ENCODE measurements at places on chromosomes 13 and 19. TPM values are rescaled to one million over a fixed set of nuclear protein-coding genes. Genes with fewer than 3 reads are reported as not detected.
A peak's percentile ranks its signal among the peaks of the same experiment; 100 is the strongest.

DNA sequence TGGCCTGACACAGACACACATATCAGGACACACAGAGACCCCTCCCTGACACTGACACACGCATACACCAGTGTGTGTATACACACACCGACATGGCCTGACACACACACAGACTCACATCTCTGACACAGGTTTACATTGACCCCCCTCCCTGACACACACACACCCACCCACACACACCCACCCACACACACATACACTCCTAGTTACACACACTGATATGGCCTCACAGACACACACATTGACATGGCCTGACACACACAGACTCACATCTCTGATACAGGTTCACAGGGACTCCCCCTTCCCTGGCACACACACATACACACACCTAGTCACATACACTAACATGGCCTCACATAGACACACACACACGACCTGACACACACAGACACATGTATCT is 4.4 kb upstream of the NFIX start:
- no peak for DNase-seq

OR4F17 gene
- 4.0 TPM for total RNA-seq

SIGLEC5 gene
- not detected for total RNA-seq

C1QTNF9 gene
- not detected for total RNA-seq

GRCh38 chr13:45886466-45886865 is 34.9 kb upstream of the SIAH3 start:
- DNase-seq, result no peak

CYP2F1 gene
- not detected for total RNA-seq

- DNase-seq, result no peak
These were observed 13.8 kb upstream of the ZNF724 start for GRCh38 chr19:23263870-23264590.

- DNase-seq, result no peak
These were observed 8.8 kb upstream of the CPB2 start for GRCh38 chr13:46113596-46113995.

- DNase-seq, result no peak
These were observed 68.9 kb upstream of the GPR183 start for GRCh38 chr13:99376132-99376531.

TMEM238 gene
- total RNA-seq, result 49.4 TPM

ZNF709 gene
- 1.6 TPM for total RNA-seq

GRCh38 chr19:49749771-49750170 is 13.3 kb downstream of the TSKS start:
- DNase-seq, result no peak

- DNase-seq, result peak; percentile 81
These were observed at the start of gene PDX1 for GRCh38 chr13:27919934-27920676. Gene PDX1 (plus strand): TSS chr13:27920000. CDS start chr13:27920139, 139 bp downstream.

DNA sequence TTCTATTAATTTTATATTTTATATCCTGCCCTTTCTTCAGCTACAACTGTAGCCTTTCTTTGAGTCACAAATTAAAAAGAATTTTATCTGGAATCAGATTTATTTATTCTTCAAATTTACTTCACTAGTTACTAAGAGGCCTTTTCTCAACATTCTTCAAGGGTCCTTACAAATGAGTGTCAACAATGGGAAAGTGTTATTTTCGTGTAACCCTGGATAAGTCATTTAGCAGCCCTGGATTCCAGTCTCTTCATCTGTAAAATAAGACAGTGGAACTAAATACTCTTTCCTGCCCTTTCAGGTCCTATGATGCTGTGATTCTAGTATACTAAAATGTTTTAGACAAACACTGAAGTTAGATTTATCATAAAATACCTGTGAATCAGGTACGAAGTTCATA is 397.0 kb downstream of the KLF12 start:
- DNase-seq, result no peak

- DNase-seq, result no peak
These were observed 14.6 kb downstream of the METTL21C start for GRCh38 chr13:102680133-102680717.

DNA sequence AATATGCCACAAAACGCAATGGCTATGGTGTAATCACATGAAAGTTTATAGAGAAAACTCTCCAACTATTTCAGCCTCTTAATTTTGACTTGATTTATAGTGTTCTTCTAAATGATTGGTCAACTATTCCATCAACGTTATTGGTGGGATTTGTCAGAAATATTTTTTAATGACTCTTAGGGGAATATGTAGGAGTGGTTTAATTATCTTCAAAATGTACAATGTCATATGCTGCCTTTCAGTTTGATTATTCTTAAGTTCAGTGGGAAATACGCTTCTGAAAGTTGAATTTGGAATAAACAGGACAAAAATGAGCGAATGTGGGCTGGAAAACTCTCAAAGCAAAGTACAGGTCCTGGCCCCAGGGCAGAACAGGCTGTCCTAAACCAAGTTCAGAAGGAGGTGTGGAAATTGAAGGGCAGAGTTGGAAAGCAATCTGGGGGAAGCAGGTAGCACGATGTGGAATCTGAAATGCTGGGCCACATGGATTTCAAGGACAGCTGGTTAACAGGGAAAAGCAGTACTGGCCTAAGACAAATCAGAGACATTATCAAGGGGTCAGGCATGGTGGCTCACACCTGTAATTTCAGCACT is 60.8 kb upstream of the MYCBP2 start:
- DNase-seq, result no peak

DNA sequence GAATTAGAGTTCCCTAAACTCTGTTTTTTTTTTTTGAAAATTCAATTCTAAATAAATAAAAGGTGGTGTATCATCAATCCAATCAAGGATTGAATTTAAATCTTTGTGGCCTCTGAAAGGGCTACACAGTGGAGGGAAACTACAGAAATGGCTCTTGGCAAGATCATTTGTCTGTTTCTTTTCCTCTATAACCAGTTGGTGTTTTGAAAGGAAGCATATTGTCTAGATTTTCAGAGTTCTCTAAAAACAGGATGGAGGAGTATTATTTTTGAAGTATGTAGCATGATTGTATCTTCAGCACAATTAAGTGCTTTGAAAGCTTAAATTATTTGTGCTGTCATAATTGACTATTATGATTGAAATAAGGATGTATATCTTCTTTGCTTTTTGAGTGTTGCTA is 29.8 kb downstream of the WASF3 start:
- DNase-seq, result no peak

- no peak for DNase-seq
These were observed 3.2 kb upstream of the EBPL start for GRCh38 chr13:49694446-49694845.

GRCh38 chr13:21240586-21240985 is 64.1 kb downstream of the MRPL57 start:
- no peak for DNase-seq

- DNase-seq, result no peak
These were observed 107.2 kb downstream of the FNDC3A start for GRCh38 chr13:49082653-49083536.

GRCh38 chr19:47190167-47190727 is 40.8 kb downstream of the BBC3 start:
- peak; percentile 87 for DNase-seq

NKPD1 gene
- total RNA-seq, result 0.64 TPM

Data from Calu3 (cell line).